Astrocyte of the cerebellum (primary cell): ENCODE measurements at places on chromosomes 3 and 15.

DNA sequence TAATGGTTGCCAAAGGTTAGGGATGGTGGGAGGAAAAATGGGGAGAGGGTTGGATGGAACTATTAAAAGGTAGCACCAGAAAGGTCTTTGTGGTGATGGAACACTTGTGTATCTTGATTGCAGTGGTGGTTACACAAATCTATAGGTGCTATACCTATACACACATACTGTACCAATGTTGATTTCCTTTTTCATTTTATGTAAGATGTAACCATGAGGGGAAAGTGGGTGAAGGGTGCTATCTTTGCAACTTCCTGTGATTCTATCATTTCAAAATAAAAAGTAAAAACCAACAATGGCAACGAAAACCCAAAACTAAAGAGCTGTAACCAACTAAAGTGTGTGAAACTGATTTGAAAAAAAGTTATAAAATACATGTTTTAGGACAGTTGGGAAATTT is 761 bp upstream of the ZNF35 start:
- no peak for DNase-seq

GRCh38 chr3:71681224-71681668 is 44.0 kb downstream of the EIF4E3 start:
- peak; percentile 51 for DNase-seq

DNA sequence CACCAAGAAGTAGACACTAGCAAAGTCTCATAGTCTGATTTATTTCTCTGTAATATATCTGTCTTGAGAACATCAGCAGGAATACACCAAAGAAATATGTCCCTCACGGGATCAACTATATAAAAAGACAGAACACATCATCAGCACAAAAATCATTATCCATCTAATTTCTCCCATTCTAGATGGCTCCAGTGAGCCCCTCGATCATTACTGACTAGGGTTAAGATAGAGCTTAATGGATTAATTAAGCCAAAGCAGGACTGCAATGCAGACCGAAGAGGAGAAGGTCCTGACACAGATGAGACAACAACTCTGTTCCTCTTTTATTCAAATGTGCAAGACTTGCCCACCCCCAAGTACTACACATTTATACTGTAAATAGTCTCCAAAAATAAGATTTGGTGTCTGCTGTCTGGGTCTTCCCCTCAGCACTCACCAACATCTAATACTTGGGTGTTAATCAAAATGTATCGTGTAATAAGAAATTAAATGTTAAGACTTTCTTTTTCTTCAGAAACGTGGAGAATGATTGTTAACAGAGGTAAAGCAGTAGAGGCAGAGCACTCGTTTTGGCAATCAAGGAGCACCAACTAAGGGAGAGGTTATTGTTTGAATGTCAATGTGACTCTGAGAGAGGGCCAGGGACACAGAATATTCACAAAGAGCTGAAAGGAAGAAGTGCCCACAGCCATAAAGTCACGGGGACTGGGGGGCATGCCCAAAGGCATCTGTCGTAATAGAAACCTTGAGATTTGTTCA is 133.6 kb downstream of the TIGIT start:
- no peak for DNase-seq

- no peak for DNase-seq
Observed at GRCh38 chr3:131072845-131073244, 46.2 kb downstream of the NEK11 start.

- DNase-seq = no peak
Observed at GRCh38 chr3:139251529-139251928, 92.3 kb upstream of the MRPS22 start.

DNA sequence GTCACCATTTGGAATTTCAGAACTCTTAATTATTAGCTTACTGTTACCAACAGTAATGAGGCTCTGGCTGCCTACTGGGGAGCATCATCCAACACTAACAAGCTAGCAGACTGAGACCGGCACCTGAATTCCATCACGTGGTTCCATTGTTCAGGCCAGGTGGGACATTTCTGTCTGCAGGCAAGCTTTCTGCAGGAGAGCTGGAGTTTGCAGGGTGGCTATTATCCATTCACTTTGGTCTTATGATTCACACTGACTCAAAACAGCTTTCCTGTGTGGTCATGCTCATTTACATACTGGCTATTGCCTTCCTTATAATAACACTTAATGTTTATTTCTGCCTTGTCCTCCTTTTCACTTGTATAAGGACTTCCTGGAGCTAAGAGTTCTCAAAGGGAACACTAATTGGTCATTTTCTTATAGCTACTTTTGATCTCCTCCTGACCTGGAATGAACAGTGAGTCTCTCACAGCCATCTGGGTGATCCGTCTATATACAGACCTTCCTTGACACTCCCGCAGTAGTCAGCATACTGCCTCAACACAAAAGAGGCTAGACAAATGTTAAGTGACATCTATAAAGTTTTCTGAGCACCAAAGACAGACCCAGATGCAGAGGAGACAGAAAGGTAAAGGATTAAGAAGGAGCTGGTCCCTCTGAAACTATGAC is 695.4 kb downstream of the FHIT start:
- DNase-seq = peak; percentile 57
